ENCODE measurements at places on chromosomes 12 and 14.

DNA sequence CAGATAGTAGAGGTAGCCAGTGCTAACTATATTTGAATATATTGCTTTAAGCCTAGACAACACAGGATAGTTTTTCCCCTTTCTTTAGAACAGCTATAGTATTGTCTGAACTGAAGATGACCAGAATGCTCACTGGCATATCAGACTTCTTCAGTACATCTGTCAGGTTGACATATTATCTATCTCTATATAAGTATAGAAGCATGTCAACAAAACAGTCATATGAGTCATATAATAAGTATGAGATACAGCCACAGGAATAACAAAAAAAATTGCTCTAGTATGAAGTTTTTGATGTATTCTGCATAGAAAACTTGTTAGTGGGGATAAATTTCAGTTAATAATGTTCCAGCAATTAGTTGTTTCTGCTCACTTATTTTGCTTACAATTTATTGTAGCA lies 767.7 kb downstream of the LRFN5 start:
- no peak for DNase-seq

DNA sequence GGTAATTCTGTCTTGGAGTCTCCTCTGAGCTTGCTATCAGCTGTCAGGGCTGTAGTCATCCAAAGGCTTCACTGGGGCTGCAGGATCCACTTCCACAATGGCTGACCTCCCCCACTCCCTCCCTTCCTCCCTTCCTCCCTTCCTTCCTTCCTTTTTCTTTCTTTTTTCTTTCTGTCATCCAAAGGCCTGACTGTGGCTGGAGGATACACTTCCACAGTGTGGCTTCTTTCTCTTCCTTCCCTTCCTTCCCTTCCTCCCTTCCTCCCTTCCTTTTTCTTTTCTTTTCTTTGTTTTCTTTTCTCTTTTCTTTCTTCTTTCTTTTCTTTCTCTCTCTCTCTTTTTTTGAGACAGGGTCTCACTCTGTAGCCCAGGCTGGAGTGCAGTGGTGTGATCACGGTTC lies 30.6 kb downstream of the ARF6 start:
- DNase-seq = no peak

DNA sequence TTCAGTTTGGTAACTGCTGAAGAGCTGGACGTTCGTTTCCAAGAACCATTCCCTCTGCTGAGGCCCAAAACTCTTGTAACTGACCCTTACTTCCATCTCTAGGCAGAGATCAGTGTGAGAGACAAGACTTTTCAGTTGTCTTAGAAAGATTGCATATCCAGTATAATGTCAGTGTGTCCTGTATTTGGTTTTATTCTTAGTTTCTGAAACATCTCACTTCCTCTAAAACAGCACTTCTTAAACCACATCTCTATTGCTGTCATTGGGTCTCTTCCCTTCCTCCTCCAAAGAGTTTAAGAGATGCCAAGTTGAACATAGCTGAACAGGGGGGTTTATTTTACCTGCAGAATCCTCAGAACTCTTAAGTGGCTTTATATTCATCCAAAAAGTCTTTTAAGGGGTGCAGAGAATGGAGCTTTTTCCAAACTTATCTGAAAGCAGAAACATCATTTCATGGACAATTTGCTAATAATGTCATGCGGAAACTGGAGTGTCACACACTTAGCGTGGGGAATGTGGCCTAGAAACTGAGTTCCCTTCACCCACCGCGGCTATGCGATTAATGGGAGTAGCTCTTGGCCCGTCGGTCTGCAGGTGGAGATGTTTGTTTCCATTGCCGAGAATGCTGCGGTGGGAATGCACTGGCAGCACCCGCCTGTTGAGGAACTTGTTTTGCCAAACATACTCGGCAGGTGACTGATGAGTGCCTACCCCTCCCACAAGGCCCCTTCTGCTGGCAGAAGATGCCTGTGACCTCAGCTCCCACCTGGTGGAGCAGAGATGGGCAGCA lies 148.2 kb downstream of the ADGRD1 start:
- DNase-seq = no peak

- no peak for DNase-seq
Observed at GRCh38 chr12:122421187-122421820, 1.2 kb downstream of the CLIP1 start.

DNA sequence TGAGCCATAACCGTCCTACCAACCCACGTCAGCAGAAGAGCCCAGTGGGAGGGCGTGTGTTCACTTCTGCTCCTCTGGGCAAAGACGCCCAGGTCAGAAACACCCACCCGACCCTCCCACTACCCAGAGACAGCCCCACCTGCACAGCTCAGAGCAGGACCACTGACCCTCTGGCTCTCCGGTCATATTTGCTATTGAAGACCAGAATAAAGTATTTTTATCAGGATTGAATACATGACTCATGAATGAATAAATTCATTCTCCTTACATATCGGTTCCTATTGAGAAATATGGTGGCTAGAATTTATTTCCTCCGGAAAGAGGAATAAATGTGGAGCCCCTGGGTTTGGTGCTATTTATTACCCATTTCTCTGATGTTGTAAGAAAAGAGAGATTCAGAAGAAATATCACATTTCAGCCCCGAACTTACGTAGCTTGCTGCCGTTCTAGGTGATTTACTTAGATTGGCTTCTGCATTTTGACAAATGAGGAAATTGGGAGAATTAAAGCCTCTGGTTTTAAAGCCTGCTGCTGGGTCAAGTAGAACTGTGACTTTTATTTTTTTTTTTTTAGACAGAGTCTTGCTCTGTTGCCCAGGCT lies 36.4 kb upstream of the P2RX7 start:
- no peak for DNase-seq

DNA sequence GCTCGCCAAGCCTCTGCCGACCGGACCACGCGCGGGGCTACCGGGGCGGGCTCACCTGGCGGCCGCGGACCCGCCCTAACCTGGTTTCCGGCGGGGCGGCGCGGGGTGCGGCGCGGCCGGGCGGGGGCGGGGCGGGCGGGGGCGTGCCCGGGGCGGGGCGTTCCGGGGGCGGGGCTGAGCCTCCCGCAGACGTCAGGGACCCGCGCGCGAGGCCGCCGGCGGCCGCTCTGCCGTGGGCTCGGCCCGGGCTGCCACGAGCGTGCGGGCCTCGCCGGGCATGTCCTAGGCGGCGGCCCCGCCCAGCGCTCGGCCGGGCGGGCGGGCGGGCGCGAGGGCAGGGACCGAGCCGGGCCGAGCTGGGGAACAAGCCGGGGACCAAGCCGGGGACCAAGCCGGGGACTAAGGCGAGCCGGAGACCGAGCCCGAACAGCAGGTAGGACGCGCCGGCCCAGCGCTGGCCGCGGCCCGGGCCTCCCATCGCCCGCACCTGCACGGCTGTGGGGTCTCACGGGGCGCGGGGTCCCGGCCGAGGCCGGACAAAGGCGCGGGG lies at the start of gene CEP170B:
Gene CEP170B (plus strand): TSS at position 188 of the 550 bp plus-strand sequence. CDS start 3,183 bp downstream, outside the sequence.
- DNase-seq = peak; percentile 54

DNA sequence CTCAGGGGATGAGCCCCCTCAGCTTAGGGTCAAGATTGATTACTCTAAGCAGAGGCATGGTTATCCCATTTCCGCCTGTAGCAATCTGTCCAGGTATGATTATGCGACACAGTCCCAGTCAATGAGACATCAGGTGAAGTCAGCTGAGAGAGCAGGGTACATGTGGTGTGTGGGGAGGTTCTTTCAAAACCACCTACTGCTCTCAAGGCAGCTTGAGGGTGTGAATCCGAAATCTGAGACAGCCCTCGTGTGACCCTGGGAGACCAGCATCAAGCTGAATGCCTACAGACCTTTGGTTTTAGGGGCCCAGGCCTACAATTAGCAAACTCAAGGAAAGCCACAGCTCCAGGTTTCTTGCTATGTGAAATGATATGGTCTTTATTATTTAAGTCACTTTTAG lies 275.7 kb downstream of the ITPR2 start:
- DNase-seq = no peak

- no peak for DNase-seq
Observed at GRCh38 chr12:94127239-94128131, 20.9 kb upstream of the PLXNC1 start.

- no peak for DNase-seq
Observed at GRCh38 chr14:101022916-101023435, 119.5 kb upstream of the RTL1 start.

DNA sequence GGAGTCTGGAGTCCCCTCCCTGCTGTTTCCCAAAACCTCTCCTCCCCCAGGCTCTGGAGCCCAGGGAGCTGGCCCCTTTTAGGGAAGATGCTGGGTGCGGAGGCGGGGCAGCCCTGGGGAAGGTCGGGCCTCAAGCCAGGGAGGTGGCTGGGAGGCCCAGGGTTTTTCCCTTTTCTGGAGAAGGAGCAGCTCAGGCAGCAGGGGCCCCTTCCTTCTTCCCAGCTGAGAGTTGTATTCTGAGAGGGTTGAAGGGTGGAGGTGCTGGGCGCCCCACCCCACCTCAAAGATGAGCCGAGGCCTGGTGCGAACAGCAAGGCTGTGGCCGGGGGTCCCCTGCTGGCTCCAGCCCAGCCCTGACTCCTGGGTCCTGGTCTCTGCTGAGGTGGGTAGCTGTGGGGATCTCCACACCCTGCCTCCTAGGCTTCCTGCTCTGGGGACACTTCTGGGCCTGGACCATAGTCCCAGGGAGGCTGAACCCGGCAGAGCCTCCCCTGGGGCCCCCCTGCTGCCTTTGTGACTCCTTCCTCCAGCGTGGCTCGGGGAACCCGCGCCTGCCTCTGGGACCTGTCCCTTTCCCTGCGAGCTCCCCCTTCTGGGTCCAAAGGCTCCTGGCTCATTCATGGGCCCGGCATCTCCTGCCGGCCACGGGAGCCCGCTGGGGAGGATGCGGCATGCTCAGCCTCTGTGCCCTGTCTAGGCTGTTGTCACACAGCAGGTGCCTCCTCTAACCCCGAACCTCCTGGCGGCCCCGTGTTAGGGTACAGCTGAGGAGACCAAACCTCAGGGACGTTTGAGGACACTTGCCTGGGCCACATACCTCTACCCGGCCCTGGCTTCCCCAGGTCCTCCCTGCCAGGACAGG lies 4.4 kb downstream of the TRMT61A start:
- DNase-seq = no peak

DNA sequence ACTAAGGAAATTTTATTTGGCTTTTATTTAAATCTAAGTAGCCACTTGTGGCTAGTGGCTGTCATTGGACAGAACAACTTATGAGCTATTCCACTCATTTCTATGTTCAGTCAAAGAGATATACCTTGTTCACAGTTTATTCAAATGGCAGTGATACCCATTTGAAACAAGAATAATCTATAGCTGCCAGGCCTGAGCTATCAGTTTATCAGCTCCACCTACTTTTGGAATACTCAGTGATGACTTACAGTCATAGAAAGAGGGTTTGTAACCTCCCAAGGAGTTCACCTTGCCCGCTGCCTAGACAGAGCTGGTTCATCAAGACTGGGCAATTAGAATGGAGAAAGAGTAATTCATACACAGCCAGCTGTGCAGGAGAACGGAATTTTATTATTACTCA lies 4.5 kb upstream of the ABHD4 start:
- DNase-seq = no peak

DNA sequence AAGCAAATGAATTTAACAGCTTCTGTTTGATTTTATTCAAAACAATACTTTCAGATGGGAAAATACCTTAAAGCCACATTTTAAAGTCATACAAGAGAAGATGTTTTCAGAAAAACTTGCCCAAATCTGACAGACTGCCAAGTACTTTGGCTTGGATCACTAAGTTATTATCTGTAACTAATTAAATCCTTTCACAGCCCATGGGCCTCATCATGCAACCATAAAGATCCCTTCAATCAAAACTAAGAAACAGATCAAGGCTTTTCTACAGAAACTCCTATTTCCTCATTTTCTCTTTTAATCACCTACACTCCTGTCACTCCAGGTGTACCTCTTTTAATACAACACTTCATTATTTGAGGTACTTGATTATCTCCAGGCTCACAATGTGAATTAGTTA lies 28.1 kb downstream of the BLTP3B start:
- DNase-seq = no peak

DNA sequence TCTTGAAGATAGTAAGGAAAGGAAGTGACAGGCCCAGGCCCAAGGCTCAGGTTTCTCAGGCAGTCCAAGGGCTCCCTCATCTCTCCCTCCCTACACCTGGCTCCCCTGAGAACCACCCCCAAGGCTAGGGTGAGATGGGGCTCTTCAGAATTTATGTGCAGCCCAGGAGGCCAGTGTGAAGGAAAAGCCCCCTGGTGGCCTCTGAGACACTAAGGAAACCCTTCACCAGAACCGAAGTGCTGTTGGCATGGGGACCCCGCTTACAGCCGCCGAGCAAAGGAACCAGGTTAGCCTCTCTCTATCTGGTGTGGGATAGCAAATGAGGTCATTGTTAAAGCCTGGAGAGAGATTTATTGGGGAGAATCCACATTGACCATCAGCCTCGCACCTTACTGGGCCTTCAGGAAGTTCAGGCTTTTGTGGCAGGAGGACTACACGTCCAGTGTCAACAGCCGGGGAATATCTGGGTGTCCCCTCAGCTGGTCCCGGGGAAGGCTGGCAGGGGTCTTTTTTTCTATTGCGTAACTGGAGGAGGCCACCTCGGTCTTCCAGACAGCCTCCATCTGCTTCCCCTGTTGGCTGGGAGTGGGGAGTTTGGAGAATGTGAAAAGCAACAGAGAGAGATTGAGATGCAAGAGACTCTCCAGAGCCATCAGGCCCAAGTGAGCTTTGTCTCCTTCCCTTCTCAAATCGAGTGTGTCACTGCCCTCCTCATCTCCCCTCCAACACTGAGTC lies 18.1 kb downstream of the FAM186B start:
- DNase-seq = no peak

DNA sequence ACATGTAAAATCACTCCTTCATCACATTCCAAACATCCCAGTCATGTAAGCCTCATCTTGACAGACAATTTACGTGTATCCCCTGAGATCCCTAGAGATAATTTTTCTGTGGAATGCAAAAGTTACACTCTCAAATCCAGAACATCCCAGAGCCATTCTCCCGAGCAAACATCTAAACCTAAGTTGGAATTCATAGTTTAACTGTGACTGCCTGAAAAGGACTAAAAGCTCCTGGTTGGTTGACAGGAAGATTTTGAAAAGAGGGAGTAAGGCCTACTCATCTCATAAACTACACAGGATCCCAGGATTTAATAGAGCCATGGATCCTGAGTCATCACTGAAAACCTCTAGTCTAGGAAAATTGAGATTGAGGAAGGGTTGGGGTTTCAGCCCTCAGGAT lies 123.6 kb downstream of the SCN8A start:
- DNase-seq = no peak

- DNase-seq = no peak
Observed at GRCh38 chr14:59816941-59817340, 53.6 kb downstream of the RTN1 start.

GRCh38 chr12:43370263-43370662 lies 181.7 kb downstream of the ADAMTS20 start:
- no peak for DNase-seq

DNA sequence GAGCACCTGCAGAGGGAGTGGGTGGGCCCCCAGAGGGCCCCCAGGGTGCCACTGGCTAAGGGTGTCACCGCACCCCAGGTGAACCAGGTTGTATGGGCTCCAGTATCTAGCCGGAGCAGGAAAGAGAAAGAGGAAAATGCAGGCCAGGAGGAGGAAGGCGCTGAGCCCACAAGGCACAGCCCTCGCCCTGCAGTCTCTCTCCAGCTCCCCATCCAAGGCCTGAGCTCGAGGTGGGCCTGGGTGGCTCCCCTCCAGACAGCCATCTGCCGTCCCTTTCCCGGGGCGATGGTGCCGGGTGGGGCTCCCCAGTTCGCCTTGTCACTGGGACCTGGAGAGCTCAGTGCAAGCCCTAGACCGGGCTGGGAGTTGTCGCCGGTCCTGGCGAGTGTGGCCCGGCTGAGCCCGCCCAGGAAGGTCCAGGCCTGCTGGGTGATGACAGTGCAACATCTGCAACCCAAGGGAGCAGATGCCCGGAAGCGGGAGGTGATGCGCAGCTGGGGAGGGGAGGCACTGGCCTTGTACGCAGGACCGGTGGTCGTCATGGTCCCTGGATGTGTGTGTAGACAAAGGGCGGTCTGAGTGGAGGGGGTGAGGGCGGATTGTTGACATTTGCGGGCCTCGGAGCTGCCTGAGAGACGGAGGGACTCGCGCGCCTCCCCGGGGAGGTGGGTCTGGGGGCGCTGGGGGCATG lies 716 bp downstream of the TMEM179 start:
- DNase-seq = no peak

All from T-helper 1 cell (primary cell).